ENCODE measurements at places on chromosomes 11 and 22.

DNA sequence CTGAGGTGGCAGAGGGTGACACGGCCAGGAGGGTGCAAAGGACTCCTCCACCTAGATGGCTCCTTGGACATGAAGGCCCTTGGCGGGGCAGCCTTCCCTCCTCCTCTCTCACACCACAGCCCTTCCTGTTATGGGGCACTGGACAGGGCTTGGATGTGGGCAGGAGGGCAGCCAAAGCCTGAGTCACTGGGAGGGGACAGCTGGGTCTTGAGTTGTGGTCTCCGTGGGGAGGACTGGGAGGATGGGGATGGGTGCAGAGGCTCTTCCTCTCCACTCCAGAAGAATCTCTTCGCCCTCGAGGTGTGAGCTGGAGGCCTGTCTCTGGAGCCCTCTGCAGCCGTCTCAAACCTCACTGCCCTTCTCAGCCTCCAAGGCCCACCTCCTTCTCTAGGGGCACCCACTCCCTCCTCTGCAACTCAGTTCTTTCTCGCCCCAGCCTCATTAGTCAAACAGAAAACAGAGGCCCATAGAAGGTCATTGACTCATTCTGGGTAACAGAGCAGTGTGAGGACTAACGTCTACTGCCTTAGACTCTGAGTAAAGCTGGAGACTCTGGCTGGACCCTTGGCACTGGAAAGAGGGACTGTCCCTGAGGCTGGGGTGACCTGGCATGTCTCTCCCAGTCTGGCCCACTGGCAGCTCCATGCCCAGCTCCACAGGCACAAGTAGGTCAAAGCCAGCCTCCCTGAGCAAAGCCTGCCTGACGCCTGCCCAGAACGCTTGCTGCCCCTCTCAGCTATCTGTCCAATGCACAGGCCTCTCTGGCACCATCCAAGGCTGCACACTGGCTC, 47.5 kb upstream of the CDON start:
- DNase-seq: no peak

DNA sequence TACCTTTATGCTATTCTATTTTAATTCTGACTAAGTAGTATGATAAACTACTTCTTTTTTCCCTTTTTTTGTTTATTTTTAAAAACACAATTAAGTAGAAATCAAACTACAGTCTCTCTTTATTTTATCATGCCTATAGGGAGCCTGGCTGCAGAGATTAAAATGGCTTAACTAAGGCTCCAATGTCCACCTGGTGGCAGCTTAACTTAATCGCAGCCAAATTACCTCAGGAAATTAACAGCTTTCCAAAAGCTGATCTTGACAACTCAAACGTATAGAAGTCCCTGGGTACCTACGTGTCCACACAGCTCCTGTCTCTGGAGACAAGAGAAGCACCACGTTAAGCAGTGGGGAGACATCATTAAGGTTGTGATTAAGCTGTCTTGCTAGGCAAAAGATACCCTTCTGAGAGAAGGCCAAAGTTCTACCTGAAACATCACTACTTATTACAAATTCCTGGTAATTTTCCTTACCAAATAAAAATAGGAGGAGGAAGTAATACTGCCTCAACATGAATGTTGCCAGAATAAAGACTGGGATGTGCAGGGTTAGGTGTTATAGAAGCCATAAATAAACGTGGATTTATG, 63.2 kb upstream of the SNX19 start:
- DNase-seq: no peak

DNA sequence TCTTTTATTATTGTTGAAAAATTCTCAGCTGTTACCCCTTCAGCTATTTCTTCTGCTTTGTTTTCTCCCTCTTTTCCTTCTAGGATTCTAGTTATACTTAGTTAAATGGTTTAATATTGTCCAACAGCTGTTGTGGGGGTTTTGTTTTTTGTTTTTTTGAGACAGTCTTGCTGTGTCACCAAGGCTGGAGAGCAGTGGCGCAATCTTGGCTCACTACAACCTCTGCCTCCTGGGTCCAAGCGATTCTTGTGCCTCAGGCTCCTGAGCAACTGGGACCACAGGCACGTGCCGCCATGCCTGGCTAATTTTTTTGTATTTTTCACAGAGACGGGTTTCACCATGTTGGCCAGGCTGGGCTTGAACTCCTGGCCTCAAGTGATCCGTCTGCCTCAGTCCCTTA, 12.7 kb downstream of the SDHAF2 start:
- no peak for DNase-seq

DNA sequence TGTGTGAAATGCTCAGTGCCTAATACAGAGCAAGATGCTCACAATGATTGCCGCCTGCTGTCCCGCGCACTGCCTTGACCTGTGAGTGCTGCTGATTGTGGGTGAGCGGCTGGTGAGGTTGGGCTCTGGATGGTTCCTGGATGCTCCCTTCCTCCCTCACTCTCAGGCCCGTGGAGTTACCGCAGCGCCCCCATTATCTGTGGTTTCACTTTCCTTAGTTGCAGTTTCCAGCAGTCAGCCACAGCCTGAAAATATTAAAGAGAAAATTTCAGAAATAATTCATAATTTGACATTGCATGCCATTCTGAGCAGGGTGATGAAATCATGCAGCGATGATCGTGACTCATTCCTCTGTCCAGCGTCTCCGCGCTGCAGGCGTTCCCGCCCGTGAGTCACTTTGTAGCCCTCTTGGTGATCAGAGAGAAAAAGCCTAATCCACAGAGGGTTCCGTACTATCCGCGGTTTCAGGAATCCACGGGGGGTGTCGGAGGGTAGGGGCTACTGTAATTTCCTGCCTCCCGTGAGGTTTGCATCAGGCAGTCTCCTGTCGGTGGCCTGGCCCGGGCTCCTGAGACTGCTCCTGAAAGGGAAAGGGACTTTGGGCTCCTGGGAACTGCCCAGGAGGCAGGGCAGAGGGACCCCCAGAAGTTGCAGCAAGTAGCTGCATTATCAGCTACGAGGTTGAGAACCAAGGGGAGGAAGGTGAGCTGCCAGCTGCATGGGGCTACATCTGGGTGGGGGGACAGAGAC, 10.6 kb downstream of the RPL3 start:
- no peak for DNase-seq

DNA sequence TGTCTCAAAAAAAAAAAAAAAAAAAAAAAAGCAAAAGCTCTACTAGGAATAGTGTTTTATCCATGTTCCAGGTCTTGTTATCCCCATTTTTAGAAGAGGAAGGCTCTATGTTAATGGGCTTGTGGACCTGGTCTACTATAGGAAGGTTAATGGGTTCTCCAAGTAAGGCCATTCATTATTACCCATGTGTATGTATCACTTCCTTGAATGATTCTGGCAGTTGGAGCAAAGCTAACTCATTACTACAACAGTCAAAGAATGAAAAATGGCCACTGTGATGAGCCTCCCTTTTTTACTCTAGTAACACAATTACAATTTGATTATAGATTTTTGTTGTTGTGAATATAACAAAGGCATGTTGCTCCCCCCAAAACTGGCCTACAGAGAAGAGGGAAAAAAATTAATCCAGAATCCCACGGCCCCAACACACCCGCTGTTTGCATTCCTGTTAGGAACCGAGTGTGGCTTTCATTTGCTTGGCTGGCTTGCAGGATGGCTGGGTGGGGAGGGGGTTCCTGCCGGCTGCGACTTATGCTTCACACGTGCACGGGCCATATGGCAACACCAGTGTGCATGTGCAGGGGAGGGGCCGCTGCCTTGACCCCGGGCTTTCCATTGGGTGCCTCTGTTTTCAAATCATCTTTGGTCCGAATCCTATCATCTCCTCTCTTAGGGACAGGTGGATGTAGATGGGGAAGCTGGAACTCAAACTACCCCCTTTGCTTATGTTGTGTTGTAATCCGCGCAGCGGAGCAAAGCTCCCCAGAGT, 148.8 kb downstream of the HIPK3 start:
- no peak for DNase-seq

DNA sequence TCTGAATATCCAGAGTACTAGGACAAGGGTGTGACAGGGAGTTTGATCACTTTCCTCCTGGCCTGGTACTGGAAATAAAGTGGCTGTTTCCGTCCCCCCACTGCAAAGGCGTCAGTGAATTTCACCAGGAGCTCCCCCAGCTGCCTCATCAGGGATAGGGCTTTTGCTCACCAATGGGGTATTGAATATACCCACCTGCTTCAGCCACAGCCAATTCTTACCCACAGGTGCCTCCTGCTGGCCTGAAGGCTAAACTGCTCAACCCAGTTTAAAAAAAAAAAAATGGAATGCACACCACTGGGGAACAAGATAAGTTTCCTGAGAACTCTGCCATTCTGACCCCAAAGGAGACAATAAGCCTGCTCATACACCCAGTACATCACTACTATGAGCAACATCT, 65.3 kb upstream of the MS4A8 start:
- no peak for DNase-seq

DNA sequence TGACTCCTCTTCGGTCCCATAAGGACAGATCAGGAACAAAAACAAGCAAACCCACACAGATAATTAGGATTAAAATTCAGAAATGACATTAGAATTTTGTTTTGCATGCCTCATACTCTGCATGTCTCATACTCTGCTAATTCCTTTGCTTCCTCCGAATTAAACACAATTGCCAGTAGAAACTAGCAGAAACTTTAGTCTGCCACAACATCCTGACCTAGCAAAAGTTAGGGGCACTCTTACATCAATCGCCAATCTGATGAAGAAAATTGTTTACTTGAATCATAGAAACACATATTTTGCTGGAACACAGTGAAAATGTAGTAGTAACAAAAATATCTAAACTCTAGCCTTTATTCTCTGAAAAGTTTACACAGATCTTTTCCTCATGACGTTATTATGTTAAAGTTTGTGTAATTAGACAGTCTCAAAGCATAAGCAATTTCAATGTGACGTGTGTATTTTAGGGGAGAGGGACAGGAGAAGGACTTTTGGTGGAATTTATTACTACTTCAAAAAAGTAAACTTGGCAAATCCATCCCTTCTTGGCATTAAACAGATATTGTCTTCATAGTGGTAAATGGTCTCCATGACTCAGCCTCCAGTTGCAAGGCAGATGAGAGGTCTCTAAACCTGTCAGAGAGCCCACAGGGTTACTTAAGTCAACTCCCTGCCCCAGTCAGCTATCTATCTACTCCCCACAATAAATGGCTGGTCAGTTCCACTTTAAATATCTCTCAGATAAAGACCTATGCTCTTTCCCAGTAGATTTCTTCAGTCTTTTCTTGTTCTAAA, 249.8 kb upstream of the UBASH3B start:
- DNase-seq: no peak

GRCh38 chr11:66691311-66691980, 13.8 kb upstream of the RBM4B start:
- DNase-seq: no peak

- DNase-seq: no peak
Measured at GRCh38 chr22:40753114-40753513, 66.0 kb downstream of the SLC25A17 start.

DNA sequence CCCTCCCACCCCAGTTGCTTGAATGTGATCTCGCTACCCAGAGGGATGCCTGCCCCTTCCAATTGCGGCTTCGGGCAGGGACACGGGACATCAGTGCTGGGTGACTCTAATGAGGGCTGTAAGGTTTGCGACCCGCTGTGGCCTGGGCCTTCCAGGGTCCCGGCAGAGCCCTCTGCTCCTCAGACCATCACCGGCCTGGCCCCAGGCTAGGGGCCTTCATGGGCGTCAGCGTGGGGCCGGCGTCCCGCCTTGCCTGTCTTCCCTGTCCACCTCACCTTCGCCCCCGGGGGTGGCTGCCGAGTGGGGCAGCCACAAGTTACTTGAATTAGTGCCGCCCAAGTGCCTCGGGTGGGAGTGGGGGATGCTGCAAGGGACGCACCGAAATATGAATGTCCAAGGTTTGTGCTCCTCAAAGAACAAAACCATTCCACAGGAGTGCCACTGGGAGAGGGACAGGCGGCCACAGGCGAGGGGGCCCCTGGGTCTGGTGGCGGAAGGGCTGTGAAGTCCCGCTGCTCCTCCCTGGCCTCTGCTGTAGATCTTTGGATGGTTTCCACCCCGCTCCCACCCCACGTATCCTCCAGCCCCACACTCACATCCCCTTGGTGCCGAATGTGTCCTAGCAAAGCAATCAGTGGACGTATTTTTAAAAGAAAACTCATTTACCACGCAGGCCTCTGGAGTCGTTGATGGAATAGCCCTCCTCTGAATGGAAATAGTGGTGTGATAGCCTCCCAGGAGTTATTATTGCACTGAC, 317.1 kb downstream of the NTM start:
- no peak for DNase-seq

GRCh38 chr11:123544631-123545375, 109.6 kb downstream of the SCN3B start:
- DNase-seq: no peak

DNA sequence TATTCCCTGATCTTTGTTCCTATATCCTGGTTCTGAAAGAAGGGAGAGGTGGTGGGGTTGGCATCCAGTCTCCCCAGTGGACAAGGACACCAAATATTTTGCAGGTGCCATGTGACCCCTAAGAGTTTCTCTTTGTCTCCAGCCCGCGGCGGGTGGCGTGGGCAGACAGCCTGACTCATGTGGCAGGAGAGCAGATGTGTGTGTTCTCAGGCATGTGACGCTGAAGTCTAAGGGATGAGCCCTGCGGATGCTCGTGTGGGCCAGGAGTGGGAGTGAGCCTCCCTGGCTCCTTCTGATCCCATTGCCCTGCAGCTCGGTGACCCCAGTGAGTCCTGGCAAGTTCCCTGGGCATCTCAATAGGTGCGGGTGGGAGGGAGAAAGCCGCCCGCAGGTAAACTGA, 94.8 kb upstream of the TBCEL start:
- no peak for DNase-seq

DNA sequence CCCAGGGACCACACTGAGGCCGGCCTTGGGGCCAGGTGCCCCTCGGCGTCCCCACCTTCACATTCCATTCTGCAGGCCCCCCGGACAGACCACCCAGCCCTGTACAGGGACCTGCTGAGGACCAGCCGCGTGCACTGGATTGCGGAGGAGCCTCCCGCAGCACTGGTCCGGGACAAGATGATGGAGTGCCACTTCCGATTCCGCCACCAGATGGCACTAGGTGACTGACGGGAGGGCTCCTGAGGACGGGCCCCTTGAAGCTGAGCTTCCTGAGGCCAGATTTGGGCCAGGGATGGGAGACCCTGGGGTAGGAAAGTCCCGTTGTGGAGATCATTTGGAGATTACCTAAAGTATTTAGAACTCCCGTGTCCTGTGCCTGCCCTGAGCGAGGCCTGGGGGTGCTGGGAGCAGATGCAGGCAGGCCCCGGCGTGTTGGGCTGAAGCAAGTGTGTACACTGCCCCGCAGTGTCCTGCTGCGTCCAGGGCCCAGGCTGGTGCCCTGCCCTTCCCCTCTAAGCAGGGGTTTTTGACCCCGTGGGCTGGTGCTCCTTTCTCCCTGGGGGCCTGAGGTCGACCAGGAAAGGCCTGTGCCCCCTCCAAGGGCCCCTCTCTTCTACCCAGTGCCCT, 20.0 kb downstream of the TRMU start:
- peak; percentile 66 for DNase-seq

- DNase-seq: no peak
Measured at GRCh38 chr11:131301306-131301705, 69.1 kb upstream of the NTM start.

- DNase-seq: no peak
Measured at GRCh38 chr11:72179804-72180396, 12.0 kb upstream of the FOLR1 start.

DNA sequence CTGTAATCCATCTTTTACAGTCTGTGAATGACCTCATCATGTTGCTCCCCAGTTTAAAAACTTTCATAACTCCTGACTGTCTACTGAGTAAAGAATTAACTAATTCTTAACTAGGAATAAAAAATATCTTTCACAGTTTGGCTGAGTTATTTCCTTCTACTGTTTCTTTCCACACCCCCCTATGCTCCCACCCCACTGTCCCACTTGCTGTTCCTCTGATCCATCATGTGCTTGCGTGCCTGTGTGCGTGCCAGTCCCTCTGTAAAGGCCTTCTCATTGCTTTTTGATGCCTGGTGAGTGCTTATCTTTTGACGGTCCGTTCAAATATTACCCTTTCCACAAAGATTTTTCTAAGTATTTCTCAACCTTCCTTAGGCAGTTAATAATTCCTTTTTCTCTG, 55.6 kb downstream of the ATG16L2 start:
- DNase-seq: no peak
